ENCODE measurements at places on chromosomes 11 and 22.

DNA sequence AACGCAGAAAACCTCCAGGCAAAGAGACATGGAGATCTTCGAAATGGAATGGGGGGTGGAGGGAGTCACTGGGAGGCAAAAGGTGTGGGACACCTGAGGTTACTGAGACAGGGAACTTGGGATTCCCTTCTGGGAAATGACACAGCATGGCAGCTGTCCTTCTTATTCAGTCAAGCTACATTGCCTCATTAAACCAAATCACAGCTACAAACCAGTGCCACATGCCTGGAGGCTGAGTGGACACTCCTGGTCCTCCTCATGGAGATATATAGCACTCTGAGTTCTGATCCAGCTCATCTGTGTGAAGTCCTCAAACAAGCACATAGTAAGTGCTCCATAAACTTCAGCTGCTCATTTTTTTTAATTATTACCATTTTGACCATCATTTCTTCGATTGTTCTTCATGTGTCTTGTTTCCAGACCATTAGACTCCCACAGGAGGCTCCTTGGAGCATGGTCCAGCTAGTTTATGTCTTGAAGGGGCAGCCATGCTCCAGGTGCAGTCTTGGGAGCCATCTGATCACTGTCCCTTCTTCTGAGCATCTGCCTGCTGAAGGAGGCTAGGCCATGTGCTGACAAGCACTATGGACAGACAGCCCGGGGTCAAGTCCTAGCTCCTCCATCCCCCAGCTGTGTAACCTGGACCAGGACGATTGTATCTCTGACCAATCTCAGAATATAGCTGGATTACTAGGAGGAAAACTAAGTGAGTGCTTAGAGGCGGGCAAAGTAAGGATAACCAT is 9.7 kb upstream of the FXYD2 start:
- DNase-seq = peak; percentile 12

DNA sequence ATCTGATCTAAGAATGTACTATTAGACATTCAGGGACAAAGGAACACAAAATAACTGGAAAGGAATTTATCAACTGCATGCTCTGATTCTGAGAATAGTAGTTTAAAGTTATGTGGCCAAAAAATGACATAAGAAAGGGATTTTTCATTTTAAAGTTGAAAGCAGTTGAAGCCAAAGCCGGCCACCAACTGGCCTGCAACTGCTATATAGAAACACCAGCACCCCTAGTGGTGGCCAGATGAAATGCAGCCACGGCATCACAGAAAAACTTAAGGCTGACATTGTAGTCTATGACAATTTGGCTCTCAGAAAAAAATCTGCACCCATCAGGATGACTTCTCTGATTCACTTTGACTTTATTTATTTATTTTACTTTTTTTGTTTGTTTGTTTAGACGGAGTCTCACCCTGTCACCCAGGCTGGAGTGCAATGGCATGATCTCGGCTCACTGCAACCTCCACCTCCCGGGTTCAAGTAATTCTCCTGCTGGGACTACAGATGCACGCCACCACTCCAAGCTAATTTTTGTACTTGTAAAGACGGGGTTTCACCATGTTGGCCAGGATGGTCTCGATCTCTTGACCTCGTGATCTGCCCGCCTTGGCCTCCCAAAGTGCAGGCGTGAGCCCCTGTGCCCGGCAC is 59.2 kb downstream of the SLC35F2 start:
- DNase-seq = peak; percentile 72

DNA sequence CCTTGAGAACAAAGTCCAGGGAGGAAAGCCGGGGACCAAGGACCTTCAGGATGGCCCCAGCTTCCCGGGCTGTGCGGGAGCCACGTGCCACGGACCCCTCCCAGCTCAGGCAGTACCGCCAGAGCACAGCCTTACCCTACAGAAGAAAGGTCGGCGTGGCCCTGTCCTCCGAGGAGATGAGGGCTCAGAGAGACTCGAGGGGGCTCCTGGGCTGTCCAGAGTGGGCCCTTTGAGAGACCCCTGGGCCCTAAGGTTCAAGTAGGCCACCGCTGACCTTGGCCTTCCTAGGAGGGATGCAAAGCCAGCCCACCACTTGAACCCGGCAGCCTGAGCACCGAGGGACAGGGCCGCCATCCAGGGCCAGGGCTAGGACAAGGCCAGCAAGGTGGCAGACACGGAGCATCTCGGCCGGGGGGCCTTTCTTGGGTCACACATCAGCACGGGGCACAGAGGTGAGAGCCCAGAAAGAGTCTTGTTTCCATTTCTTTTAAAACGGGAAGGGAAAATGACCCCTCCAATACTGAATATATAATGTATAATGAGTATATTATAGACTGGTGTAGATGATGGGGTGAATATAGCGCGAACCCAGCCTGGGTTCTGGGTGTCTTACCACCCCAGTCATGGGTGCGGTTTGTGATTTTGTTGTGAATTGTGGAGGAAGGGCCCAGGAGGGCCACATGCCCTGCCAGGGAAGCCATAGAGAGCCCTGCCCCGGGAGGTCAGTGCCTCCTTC is 34.4 kb upstream of the PPARA start:
- no peak for DNase-seq

GRCh38 chr22:44758344-44758973 is 6.1 kb downstream of the ARHGAP8 start:
- no peak for DNase-seq

GRCh38 chr11:19907008-19907579 is 194.5 kb downstream of the NAV2 start:
- no peak for DNase-seq

- peak; percentile 73 for DNase-seq
Observed at GRCh38 chr22:29737251-29738117, 17.7 kb downstream of the CABP7 start.

DNA sequence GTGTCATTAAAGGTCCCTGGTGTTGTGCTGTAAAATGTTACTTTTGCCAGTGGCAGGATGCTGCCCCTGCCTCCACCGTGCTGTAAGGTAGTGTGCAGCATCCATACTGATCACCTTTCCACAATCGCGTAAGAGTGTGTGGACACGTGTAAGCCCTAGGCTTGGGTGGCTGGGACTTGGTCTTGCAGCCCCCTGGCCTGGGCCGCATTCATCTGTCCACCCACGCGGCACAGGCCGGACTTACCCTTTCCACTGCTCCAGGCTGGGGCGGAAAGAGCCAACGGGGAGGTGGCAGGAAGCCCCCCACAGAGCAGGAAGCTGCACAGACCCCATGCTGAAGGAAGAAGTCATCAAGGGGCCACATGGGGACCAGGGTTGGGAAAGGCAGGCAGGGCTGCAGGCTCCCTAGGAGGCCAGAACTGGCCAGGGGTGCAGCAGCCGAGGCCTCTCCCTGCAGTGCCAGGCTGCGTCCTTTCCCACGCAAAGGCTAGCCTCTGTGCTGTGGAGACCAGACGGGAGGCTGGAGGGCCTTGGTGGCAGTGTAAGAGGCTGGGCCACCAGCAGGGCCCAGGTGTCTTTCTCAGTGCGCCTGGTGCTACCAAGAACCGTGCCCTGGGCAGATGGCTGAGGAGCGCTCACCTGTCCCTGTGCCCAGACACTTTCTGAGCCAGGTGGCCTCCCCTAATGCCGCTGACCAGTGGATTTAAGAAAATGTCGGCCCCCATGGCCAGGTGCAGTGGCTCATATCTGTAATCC is 11.7 kb upstream of the TMEM191C start:
- DNase-seq = peak; percentile 14

- DNase-seq = no peak
Observed at GRCh38 chr11:114074546-114075343, 15.2 kb downstream of the ZBTB16 start.

DNA sequence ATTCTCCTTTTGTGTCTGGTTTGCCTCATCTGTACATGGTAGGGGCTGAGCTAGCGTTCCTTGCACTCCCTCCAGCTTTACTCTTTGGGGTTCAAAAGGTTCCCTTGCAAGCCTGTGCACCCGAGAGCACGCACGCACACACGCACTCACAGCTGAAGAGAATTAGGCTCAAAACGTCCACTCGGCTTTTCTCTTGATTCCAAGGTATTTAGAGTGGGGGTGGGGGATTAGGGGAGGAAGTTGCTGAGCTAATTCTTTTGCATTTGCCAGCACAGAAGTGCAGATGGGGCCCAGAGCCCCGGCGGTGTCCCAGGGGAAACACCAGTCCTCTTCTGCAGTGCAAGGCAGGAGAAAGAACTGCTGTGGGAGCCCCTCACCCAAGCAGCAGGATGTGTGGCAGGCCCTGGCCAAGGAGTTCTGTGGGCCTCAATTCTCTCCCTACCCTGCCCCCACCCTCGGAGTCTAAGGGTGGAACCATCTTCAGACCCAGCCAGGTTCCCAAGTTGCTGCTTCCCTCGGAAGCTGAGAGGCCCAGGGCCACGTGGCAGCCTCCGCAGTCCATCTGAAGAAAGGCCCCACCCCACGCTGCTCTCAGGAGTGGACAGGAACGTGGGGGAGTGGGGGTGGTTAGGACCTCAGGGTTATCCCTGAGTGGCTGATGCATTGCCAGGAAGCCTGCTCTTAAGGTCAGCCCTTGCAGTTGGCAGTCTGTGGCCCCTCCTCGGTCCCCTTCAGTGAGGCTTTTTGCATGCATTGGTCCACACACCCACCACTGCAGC is 3.8 kb upstream of the KCNQ1OT1 start:
- DNase-seq = peak; percentile 76

DNA sequence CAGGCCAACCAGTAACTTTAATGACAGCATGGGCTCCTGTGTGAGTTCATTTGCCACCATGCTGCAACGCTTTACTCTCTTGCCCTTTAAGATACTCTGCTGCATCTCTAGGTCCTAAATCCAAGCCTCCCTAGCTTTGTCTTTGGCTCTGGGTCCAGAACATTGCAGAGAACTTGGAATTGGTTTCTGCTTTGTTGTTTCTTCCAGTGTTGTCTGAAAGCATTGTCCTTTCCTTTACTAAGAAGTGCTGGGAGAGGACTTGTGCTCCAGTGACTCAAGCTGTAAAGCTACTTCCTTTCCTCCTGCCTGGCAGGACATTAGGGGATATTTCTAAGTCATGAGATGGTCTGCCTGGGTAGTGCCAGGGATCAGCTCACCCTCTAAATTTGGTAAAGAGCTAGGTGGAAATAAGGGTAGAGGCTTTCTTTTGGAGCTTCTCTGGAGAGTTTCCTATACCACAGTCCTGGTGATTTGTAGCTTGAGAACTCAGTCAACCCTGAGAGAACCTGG is 202.5 kb upstream of the CADM1 start:
- no peak for DNase-seq

- no peak for DNase-seq
Observed at GRCh38 chr11:45926001-45926401, 3.5 kb downstream of the LARGE2 start.

GRCh38 chr11:86476109-86476861 is 101.6 kb downstream of the CCDC81 start:
- no peak for DNase-seq

DNA sequence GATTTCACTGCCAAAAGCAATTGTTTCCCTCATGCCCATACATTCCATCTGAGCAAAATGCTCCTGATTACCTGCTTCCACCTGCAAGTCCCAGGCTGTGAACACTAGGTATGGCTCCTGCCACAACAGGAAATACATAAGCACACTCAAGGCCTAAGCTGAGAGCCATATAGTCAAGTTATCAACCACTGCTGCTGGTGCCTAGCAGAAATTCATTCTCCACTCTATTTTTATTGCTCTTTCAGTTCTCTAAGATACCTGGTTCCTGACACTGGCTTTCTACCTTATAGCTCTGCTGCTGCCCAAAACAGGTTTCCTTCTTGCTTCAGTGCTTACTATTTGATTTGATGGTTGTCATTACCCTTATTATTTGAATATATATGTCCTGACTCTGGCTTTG is 31.6 kb downstream of the SLC36A4 start:
- DNase-seq = no peak

GRCh38 chr11:114794048-114794684 is 115.8 kb downstream of the NXPE2 start:
- DNase-seq = no peak

DNA sequence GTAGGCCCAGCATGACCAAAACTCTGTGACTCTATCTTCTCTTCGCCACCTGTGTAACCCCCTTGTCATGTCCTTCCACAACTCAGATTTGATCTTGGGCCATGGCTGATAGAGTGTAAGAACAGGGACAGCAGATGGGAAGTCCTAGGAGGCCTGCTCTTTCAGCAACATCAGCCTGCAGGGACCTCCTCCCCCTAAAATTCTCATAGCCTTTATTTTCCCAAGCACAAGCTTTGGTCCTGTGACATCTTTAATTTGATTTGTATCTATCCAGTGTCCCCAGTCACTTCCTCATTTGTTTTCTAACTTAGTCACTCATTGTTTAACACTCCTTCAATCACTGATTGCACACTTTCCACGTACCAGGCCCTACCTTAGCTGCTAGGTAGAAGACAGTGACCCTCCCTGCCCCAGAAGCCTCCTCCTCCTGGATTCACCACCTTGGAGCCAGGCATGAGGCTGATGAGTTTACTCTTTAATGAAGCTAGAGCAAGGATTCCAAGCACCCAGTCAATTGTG is 5.3 kb downstream of the UBQLN3 start:
- DNase-seq = no peak

GRCh38 chr11:12472401-12473005 is 95.1 kb downstream of the PARVA start:
- no peak for DNase-seq

GRCh38 chr11:57735619-57736298 is 5.5 kb upstream of the SELENOH start:
- DNase-seq = no peak

GRCh38 chr11:124791626-124792341 is 8.4 kb downstream of the MSANTD2 start:
- no peak for DNase-seq

DNA sequence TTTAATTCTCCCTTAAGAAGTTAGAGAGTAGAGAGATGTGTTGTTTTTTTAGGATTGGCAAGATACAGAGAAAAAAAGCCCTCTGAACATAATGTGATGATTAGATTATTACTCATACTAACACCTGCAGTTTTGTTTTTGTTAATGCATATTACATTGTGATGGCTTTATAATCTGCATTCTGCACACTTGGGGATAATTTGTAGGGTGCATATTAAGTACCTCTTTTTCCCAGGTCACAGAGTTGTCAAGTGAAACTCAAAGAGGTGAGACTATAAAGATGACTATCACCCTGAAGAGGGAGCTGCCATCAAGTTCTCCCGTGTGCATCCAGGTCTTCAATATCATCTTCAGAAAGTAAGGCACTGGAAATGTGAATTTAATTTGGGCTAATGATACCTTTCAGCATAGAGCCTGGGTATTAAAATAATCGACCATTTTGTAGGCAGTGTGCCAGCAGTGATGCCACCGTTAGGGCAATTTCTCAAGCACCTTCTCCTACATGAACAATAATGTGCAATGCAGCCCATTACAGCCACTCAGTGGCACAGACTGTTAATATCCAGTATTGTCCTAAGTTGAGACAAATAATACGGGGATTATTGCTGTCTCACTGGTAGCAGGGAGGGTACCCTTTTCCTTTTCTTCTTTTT is 16.2 kb downstream of the PIWIL4 start:
- no peak for DNase-seq

- peak; percentile 21 for DNase-seq
Observed at GRCh38 chr11:1073851-1074243, 827 bp upstream of the MUC2 start.

- no peak for DNase-seq
Observed at GRCh38 chr11:26741036-26741435, 19.2 kb upstream of the SLC5A12 start.

GRCh38 chr22:39661842-39662685 is 91.5 kb downstream of the CACNA1I start:
- no peak for DNase-seq

GRCh38 chr11:123851110-123851509 is 34.4 kb downstream of the TMEM225 start:
- no peak for DNase-seq
